ENCODE measurements at places on chromosomes 2 and 18.

GRCh38 chr2:138507267-138507666, 5.7 kb downstream of the SPOPL start:
- no peak for DNase-seq

DNA sequence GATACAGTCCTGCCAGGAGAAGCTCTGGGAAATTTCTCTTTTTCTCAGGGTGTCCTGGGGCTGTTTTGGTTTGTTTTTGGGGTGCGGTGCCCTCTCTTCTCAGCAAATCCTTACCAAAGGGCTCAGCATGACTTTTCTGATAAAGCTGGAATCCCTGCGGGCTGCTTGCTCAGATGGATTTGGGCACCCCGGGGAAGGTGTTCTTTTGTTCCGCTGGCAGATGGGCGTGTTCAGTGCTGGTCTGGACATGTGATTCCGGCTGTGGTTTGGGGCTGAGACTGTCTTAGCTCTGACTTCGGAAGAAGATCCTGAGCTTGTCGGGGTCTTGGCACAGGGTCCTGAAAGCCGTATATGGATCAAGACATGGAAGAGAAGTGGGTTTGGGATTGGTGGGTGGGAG, 134.2 kb upstream of the SPRED2 start:
- DNase-seq, result no peak

DNA sequence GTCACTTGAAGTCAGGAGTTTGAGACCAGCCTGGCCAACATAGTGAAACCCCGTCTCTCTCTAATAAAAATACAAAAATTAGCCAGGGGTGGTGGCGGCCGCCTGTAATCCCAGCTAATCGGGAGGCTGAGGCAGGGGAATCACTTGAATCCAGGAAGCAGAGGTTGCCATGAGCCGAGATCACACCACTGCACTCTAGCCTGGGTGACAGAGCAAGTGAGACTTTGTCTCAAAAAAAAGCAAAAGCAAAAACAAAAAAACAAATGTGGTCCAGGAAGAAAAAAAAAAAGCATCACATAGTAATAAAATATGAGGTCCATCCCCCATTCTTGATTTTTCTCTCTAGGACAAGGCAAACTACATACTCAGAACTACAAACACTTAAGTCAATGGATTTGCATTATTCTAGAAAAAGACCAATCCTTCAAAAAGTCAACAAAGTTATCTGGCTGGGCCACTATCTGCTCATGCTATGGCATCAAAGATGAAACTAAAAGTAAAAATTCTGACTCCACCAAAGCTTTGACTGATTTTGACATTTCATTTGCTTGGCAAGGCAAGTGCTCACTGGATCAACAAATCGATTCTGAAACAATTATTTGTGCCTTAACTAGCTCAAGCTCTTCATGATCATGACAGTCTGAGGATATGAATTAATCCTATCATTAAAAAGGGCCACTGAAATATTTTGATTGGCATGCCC, 28.4 kb downstream of the MEX3C start:
- DNase-seq, result no peak

GRCh38 chr2:238378230-238379095, 48.3 kb upstream of the ASB1 start:
- DNase-seq, result no peak

DNA sequence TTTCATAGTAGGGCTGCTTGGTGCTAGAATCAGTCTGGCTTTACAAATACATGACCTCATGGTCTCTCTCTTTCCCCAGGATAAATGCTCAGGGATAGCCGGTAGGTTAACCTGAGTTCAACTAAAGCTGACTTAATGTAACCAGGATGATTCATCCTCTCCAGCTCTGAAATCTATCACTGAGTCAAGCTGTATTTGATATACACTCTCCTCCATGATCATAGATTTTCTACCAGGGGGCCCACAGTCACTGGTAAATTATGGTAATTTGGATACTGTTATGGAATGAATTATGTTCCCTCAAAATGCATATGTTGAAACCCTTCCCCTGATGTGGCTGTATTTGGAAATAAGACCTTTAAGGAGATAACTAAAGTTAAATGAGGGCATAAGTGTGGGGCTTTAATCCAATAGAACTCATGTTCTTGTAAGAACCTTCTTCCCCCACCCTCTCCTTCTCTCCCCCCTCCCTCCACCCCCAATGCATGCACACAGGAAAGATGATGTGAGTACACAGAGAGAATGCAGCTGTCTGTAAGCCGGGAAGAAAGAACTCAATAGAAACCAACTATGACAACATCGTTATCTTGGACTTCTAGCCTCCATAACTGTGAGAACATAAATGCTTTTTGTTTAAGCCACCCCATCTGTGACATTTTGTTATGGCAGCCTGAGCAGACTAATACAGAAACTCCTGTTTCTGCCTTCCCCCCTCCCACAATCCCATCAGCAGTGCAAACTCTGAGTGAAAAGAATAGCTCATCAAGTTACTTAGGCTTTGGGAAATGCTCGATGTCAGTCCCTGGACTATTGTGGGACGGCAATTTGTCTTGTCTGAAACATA, 134.9 kb upstream of the KYNU start:
- no peak for DNase-seq

- no peak for DNase-seq
Measured at GRCh38 chr2:38107738-38108410, 31.9 kb upstream of the CYP1B1 start.

DNA sequence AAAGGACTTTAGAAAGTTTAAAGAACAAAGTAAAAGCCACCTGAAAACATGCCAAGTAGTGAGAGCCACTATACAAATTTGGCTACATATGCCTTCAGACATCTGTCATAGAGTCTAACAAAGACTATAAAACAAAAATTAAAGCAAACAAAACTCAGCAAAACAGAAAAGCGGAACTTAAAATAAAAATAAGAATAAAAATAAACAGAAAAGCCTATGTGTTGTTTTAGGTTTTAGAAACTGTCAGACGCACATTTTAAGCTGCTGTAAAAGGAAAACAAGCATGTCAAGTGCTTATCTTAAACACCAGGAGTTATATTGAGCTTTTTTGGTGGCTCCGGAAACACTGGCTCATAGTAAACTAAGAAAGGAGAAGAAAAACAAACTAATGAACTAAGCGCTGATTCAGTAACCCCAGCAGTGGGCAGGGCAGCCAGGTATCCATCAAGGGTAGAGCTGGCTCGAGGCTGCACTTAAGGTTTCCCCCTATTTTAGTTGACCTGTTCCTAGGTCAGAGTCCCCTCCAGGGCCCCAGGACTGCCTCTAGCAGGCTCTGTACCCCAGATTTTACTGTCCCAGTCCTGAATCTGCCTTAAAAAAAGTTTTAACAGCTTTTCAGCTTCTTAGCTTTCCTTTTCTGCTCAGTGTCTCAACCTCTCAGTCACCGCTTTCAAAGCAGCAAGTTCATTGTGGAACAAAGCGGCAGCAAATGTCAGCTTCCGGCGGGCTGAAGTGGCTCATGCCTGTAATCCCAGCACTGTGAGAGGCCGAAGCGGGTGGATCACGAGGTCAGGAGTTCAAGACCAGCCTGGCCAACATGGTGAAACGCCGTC, 15.4 kb upstream of the RMC1 start:
- peak; percentile 14 for DNase-seq

DNA sequence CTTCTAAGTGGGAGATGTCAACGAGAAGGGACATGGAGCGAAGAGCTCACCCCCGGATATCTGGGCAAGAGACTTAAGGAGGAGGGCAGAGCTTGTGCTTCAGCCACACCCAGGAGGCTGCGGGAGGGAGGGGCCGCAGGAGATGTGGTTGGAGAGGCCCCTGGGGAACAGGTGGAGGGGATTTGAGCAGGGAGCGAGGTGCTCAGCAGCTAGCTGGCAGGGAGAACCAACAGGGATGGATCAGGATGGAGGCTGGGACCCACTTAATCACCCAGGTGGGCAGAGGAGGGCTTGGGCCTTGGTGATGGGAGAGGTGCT, 78.3 kb downstream of the MBP start:
- peak; percentile 39 for DNase-seq

GRCh38 chr18:31402026-31402373, 25.4 kb downstream of the DSG4 start:
- DNase-seq, result no peak

GRCh38 chr2:167381349-167381748, 493.1 kb downstream of the XIRP2 start:
- DNase-seq, result no peak

DNA sequence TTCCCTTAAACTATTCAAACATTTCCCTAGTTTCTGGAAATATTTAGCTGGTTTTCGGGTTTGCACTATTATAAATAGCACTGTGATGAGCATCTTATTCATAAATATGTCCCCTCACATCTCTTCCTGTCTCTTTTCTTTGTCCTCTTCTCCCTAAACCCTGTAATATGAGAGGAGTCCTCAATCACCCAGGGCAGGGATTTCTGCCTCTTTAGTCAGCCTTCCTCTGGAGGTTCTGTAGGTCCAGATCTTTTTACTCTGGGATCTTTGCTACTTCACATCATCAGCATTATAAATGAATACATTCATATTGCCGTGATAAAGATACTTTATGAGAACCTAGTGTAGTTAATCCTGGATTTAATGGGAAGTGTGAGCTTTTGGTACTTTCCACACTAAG, 87.9 kb upstream of the TTN start:
- no peak for DNase-seq

DNA sequence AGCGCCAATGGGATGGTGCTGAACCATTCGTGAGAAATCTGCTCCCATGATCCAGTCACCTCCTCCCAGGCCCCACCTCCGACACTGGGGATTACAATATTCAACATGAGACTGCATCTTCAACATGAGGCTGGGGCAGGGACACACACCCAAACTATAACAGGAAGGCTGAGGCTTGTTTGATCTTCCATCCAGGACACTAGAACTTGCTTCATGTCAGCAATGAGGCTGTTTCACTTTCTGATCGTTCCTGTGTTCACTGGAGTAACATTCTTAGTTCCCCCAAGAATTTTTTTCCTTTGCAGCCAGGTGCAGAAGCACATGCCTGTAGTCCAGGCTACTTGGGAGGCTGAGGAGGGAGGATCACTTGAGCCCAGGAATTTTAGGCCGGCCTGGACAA, 30.8 kb upstream of the SOX11 start:
- DNase-seq, result no peak

GRCh38 chr2:23221236-23221635, 163.7 kb upstream of the KLHL29 start:
- DNase-seq, result no peak

DNA sequence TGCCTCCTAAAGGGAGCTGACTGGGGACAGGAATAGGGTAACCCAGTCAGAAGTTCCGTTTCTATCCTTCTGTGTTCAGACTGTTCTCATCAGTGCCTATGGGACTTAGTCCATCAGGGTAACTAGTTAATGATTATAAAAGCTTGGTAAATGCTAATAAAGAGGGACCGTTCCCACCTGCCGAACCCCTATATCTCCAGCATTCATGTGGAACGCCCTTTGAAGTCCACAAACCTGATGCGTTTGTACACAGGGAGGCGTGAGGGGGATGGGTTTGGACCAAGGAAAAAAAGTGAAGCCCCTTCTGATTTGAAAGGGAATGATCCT, 112.9 kb downstream of the CDK15 start:
- no peak for DNase-seq
